Activated naive CD8-positive, alpha-beta T cell treated with anti-CD3 and anti-CD28 coated beads for 36 hours (primary cell): ENCODE measurements at places on chromosomes 6 and 20.

DNA sequence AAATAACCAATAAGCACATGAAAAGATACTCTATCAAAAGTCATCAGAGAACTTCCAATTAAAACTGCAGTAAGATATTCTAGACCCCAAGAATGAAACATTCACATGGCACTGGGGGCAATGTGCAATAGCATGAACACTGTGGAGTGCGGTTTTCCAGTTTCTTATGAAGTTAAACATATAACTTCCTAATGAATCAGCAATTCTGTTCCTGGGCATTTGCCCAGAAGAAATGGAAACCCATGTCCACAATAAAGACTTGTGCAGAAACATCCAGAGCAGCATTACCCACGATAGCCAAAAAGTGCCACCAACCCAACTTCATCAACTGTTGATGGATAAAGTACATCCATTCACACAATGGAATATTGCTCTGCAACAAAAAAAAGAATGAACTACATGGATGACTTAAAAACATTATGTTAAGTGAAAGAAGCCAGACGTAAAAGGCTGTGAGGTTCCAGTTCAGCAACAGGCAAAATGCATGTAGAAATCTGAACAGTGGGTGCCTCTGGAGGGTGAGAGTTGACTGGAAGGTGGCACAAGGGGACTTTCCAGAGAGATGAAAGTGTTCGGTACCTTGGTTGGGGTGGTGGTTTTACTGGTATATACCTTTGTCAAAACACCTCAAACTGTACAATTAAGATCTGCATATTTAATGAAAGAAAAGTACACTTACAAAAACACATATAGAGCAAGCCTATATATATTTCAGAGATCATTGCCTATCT, 207.2 kb upstream of the ECI2 start:
- peaks cover 17% of the 10 kb centered on the region for H3K27me3 ChIP-seq
- no peak overlapping the region for H3K27ac ChIP-seq
- H3K36me3 ChIP-seq: no peaks in the 10 kb centered on the region
- H3K4me3 ChIP-seq: no peak overlapping the region
- no peak for DNase-seq
- H3K4me1 ChIP-seq: no peaks in the 10 kb centered on the region

DNA sequence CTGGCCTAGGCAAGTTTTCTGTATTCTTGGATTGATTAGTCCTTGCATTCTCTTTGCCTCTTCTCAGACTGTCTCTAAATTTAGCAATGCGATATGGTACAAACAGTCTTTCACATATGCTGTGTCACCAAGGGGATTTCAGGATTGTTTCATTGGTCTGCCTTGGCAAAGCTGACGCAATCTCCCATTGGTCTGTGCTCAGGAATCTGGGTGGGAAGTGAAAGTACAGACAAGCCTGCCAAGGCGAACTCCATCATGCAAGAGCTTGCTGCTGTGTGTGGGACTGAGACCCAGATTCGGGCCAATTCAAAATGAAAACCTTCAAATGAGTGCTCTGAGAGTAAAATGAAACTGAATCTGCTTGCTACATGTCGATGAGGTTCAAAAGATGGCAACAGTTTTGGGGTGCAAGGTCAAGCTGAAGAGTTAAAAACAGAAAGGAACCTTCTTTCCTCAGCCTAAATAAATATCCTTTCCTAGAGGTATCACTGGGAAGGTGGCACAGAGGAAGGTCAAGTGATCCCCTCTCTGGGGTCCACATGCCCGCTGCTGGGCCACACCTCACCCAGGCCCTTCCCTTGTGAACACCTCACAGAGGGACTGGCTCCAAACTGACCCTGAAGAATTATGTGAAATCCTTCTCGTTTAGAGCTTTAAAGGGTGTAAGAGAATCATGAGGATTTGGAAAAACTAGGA, 198.8 kb upstream of the PREP start:
- H3K27me3 ChIP-seq: peaks cover 24% of the 10 kb centered on the region
- H3K4me3 ChIP-seq: no peak overlapping the region
- peak; percentile 16 for DNase-seq
- H3K4me1 ChIP-seq: peaks cover 6% of the 10 kb centered on the region

- H3K4me3 ChIP-seq: peak overlapping the region; percentile 90
- DNase-seq: no peak
- H3K27me3 ChIP-seq: no peaks in the 10 kb centered on the region
- H3K27ac ChIP-seq: peak overlapping the region; percentile 96
- peaks cover 23% of the 10 kb centered on the region for H3K36me3 ChIP-seq
Measured at GRCh38 chr6:33248643-33248931, 23.1 kb downstream of the VPS52 start.

DNA sequence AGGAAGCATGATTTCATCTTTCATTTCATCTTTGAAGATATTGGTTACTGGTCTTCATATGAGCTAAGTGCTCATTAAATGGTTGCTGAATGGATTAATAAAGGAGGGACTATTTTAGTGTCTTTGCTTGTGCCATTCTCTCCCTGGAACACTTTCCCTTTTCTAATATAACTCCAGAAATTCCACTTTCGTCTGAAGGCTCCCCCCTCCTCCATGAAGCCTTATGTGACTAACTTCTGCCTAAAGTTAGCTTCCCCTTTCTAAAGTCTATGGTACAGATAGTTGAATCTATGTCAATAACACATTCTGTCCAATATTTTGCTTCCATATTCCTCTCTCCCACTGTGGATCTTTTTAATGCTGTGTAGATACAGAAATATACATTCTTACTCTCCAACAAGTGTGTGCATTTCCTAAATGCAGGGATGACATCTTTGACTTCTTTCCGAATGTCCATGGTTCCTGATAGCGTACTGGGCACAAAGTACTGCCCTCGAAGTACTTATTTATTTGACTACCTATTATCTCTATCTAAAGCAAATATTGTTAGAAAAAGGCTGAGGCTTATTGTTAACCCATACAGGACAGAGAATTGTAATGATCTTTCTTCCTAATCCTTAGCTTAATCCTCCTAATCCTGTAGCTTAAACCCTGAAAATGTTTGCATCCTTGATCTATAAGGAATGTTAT, 84.7 kb upstream of the ELOVL5 start:
- peaks cover 40% of the 10 kb centered on the region for H3K4me1 ChIP-seq
- no peak overlapping the region for H3K4me3 ChIP-seq
- no peak overlapping the region for H3K27ac ChIP-seq
- H3K27me3 ChIP-seq: peaks cover 8% of the 10 kb centered on the region

- DNase-seq: no peak
- H3K4me3 ChIP-seq: no peak overlapping the region
- peaks cover 44% of the 10 kb centered on the region for H3K36me3 ChIP-seq
- peaks cover 40% of the 10 kb centered on the region for H3K4me1 ChIP-seq
- H3K27me3 ChIP-seq: no peaks in the 10 kb centered on the region
- peak overlapping the region; percentile 35 for H3K27ac ChIP-seq
Measured at GRCh38 chr20:37295001-37295400, 5.5 kb downstream of the MANBAL start.

DNA sequence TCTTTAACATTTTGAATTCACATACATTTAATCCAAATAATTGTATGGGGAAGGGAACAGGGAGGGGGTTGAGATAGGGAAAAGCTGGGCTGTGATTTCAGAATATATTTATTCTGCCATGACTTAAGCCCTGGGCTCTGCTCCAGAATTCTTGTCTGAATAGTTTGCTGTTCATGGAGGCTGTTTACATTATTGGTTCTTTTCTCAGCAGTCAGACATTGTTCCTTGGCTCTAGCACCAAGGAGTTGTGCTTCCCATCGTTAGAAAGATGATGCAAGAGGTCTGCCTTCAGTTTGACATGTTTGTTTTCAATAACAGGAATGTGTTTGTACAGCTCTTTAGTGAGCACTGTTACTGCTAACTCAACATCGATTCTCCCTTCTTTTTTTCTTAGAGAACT, 198.8 kb upstream of the CDYL start:
- no peak for DNase-seq
- no peaks in the 10 kb centered on the region for H3K4me1 ChIP-seq
- peaks cover 26% of the 10 kb centered on the region for H3K27me3 ChIP-seq
- no peak overlapping the region for H3K27ac ChIP-seq
- no peaks in the 10 kb centered on the region for H3K36me3 ChIP-seq

- no peak overlapping the region for H3K4me3 ChIP-seq
- H3K36me3 ChIP-seq: no peaks in the 10 kb centered on the region
- H3K27me3 ChIP-seq: no peaks in the 10 kb centered on the region
Measured at GRCh38 chr6:165245701-165246100, 63.7 kb downstream of the C6orf118 start.
